Naive thymus-derived CD8-positive, alpha-beta T cell (primary cell): ENCODE measurements at places on chromosomes 7 and 10. TPM values are rescaled to one million over a fixed set of nuclear protein-coding genes. Genes with fewer than 3 reads are reported as not detected.

GRCh38 chr7:41491883-41492471 lies 210.9 kb downstream of the INHBA start:
- DNase-seq, result no peak

DNA sequence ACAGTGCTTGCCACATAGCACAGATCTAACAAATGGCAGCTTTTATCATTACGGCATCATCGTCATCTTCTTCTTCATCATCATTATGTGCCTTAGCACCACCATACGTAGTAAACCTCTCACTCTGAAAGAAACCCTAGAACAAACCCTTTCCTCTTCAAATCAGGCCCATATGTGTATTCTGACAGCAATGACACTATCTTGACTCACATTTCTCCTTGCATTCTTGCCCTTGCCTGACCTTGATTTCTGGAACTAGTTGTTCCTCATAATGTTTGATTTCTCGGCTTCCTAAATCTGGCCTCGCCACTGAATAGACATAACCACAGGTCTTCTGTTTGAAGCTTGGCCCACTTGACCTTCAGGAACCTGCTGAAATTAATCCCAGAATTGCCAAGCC lies 115.3 kb downstream of the DGKI start:
- no peak for DNase-seq

DNA sequence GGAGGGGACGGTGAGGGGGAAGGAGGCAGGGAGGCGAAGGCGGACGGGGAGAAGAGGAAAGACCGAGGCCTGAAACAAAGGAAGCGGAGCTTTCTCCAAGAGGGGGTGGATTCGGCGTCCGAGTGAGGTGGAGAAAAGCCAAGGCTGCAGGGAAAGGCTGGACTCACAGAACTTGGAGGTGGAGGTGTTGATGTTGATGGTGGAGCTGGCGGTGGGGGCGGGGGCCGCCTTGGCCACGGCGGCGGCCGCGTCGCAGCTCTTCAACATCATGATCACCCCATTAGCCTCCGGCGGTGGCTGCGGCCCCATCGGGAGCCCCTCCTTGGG lies 578 bp downstream of the CACUL1 start:
- DNase-seq, result peak; percentile 35

NPY4R2 gene
- not detected for polyA plus RNA-seq

- DNase-seq, result no peak
Measured at GRCh38 chr10:100282907-100283306, 3.6 kb downstream of the BLOC1S2 start.

COL26A1 gene
- not detected for polyA plus RNA-seq

DNA sequence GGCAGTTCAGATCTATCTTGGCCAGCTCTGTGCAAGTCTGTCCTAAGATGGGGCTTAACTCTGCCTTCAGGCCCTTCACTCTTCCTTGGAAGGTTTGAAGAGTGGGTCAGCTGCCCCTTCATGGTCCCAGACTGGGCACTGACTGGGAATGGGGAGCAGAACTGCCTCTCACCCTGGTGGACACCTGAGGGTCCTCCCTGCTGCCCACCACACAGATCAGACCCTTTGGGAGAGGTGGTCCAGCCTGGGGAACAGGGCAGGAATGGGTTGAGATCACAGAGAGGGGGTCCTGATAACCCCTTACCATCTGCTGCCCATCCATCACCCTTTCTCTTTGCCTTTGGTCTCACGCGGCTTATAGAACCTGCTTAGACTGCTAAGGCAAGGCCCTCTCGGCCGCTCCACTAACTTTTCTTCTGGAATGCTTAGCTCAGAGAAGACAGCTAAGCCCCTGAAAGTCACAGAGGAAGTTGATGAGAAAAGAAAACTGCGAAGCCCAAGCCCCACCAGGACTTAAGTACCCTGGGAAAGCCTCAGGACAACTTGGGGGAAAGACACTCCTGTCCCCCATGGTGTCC lies 402 bp upstream of the CDHR1 start:
- no peak for DNase-seq

DNA sequence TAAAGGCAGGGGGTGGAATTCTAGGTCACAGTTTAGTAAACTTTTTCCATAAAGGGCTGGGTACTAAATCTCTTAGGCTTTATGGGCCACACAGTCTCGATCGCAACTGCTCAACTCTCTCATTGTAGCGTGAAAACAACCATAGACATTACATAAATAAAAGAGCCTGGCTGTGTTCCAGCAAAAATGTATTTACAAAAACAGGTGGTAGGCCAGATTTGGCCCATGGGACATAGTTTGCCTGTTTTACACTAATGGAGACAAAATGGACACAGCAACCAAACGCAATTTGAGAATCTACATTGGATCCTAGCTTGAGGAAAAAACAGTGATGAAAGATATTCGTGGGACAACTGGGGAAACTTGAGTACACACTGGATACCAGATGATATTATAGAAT lies 23.2 kb upstream of the MALSU1 start:
- DNase-seq, result no peak

NRCAM gene
- polyA plus RNA-seq, result 18.2 TPM

GRCh38 chr7:41164440-41164839 lies 538.5 kb downstream of the INHBA start:
- no peak for DNase-seq

GRCh38 chr7:91959023-91959422 lies 18.4 kb downstream of the AKAP9 start:
- no peak for DNase-seq

TYW1B gene
- polyA plus RNA-seq, result 2.4 TPM

MRLN gene
- polyA plus RNA-seq, result not detected

CUZD1 gene
- 0.50 TPM for polyA plus RNA-seq
